HAP-1 (cell line): ENCODE measurements at places on chromosomes 4 and X.

GRCh38 chrX:1419545-1420355, 27.8 kb upstream of the SLC25A6 start:
- no peak for DNase-seq

GRCh38 chr4:87864321-87864720, 31.6 kb downstream of the MEPE start:
- DNase-seq = no peak

DNA sequence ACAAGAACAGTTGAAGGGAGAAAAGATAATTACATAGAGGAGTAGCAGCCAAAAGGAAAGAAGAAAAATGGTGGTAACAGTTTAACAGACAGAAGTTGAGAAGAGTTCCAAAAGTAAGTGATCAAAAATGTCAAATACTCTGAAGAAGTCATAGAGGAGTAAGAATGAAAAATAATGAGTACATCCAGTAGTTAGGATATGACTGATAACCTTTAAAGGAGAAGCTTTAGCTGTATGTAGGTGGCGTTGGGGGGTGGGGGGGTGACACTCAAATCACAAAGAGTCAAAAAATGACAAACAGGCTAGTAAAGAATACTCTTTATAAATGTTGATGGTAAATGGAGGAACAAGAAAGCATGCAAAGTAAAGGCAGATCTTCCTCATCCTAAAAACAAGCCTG, 40.6 kb downstream of the RAB33A start:
- no peak for DNase-seq

DNA sequence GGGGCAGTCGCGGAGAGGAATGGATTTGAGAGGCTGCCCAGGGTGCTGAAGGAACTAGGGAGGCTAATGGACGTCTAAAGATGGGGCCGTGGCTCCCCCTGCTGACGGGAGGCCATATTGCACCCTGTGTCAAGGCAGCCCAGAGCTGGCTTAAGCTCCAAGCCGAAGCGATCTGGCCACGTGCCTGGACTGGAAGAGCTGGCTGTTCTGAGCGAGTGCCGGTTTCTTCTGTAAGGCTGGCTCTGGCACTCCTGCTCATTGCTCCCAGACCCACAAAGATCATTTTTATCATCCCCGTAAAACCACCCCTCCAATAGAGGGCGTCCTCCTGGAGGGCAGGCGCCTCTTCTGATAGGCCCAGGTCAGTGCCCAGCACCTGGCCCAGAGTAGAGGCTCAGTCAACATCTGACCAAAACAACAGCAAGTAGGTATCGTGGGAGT, 5.6 kb downstream of the PNCK start:
- peak; percentile 96 for DNase-seq

DNA sequence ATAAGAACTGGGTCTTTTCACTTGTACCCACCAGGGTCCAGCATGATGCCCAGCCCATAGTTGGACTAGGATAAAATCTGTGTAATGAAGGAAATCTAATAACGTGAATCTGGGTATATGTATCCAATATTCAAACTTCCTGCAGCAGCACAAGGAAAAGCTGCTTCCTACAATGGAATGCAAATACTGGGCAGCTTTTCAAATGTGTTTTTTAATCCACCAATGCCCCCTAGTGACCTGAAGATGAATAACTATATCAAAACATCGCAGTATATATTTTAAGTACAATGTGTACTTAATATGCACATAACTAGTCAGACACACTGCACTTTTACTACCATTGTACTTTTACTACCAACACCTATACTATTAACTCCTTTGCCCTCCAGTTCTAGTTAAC, 5.3 kb downstream of the APOO start:
- DNase-seq = peak; percentile 26

DNA sequence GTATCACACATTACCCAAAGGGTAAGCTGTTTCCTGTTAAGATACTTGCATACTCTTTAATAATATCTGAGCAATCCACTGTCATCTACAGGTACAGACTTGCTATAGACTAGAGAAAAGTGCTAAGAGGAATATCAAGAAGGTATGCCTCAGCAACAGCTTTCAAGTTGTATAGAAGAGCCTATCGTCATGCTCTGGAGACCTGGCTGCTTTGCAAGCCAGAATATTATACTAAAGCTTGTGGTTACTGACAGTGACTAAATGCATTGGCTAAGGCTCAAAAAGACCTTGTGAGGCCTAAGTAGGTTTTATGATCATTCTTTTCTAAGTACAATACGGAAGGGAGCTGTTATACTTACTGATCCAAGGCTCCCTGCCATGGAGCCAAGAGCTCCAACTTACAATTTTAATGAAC, 11.3 kb downstream of the LAMP2 start:
- peak; percentile 41 for DNase-seq

- no peak for DNase-seq
Measured at GRCh38 chr4:55356991-55357461, 11.0 kb downstream of the SRD5A3 start.

DNA sequence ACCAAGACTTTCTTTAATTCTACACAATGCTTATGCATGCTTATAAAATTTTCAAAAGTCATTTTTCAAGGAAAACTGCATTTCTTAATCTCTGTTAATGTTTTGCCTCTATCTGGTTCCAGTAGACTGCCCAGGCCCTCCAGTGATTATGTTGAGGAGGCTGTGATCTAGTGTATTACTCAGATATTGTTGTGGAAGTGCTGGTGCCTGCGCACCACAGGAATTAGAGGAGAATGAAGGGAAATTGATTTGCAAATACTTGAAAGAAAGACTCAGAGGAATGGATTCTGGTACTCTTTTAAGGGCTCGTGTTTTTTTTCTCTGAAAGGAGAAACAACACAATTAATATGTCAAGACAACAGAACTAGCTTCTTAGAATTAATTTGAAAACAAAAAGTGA, 1015.1 kb downstream of the RPA4 start:
- DNase-seq = no peak

GRCh38 chrX:22121161-22121560, 89.0 kb downstream of the PHEX start:
- no peak for DNase-seq

DNA sequence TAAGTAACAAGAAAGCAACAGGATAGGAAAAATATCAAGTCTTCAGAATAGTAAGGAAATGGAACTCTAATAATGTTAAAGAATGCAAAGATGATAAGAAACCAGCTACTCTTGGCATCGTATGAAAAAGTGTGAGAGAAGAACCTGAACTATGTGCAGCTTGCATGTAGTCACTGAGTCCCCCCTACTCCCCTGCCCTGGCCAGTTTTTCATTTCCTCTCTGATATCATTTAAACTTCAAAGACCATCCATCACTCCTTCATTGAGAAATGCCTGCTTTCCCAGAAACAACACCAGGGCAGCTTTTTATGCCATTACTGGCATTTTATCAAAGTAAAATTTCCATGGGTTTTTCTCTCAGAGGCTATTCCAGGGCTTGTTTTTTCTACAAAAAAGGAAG, 28.1 kb downstream of the INPP4B start:
- DNase-seq = no peak

DNA sequence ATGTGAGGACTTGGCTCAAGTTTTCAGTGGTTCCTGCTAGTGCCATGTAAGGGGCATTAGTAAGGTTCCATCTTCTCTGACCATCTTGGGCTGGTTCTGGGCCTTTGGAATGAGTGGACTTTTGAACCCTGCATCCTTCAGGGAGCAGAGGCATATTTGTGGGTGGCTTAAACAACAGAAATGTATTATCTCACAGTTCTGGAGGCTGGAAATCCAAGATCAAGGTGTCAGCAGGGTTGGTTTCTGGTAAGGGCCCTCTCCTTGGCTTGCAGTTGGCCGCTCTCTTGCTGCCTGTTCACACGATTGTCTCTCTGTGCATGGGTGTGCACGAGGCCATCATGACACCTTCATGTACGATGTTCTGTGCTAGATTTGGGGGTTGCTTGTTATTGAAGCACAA, 21.3 kb downstream of the CCKAR start:
- DNase-seq = no peak

DNA sequence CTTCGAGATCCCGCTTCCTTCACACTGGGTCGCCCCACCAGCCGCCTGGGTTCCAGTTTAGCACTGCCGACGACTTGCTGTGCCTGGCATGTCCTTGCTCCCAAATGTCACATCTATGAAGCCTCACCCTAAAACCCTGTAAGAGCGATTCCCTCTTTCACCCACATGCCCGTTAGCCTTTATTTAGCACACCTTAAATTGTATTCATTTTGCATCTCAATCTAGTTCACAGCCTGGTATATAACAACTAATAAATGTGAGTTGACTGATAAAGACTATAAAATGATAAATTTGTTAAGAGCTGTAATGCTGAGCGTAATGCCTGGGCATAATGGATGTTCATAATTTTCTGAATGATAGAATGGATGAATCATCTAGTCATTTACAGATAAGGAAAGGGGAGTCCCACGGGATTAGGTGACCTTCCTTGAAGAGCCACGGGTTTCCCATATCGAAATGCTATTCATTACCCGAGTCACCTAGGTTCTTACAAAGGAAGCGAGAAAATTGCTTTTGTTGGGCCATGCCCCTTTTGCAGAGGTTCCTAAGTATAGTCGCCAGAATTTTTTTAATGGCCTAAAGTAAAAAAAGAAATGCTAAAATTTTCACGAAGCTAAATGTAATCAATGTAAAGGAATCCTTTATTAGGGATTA, 1.1 kb upstream of the AP1S2 start:
- no peak for DNase-seq

DNA sequence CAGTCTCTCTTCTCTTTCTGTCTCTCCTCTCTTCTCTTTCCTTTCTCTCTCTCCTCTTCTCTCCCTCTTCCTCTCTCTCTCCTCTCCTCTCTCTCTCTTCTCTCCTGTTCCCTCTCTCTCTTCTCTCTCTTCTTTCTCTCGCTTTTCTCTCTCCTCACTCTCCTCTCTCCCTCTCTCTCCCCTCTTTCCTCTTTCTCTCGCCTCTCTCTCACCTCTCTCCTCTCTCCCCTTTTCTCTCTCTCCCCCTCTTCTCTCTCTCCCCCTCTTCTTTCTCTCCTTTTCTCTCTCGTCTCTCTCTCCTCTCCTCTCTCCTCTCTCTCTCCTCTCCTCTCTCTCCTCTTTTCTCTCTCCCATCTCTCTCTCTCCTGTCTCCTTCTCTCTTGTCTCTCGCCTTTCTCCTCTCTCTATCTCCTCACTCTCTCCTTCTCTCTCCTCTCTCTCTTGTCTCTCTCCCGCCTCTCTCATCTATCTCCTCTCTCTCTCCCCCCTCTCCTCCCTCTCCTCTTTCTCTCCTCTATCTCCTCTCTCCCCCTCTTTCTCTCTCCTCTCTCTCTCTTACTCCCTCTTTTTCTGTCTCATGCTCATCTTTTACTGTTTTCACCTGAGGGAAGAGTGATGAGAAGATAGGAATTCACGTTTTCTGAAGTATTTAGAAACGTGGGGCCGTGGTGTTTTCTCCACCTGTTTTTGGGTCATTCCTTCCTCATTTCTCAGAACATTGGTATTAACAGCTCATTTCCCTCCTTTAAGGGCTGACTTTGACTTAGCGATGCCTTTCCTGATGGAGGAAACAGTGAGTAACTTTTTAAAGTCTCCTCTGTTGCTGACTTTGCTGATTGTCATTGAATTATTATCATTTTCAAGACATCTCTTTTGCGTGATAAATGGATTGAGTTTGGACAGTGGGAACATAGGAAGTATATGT, 80.6 kb upstream of the CD99 start:
- peak; percentile 5 for DNase-seq

- DNase-seq = no peak
Measured at GRCh38 chr4:4417886-4418285, 31.0 kb downstream of the NSG1 start.

DNA sequence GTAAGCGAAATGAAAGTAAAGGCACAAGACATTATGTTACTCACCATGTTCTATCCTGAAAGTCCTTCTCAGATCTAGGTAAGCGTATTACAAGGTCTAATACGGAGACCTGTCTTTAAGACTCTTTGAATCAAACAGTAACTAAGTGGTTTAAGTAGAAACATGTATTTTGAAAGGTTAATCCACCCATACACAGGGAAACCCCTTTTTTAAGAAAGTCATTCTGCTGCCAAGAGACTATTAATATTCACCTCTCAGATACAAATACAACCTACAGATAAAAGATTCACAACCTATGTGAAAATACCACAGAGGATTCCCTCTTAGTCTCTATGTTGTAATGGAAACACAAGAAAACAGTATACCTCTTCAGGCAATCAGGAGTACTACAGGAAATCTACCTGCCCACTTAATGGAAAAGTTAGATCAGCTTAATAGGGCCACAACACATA, 63.2 kb upstream of the TNIP3 start:
- no peak for DNase-seq

DNA sequence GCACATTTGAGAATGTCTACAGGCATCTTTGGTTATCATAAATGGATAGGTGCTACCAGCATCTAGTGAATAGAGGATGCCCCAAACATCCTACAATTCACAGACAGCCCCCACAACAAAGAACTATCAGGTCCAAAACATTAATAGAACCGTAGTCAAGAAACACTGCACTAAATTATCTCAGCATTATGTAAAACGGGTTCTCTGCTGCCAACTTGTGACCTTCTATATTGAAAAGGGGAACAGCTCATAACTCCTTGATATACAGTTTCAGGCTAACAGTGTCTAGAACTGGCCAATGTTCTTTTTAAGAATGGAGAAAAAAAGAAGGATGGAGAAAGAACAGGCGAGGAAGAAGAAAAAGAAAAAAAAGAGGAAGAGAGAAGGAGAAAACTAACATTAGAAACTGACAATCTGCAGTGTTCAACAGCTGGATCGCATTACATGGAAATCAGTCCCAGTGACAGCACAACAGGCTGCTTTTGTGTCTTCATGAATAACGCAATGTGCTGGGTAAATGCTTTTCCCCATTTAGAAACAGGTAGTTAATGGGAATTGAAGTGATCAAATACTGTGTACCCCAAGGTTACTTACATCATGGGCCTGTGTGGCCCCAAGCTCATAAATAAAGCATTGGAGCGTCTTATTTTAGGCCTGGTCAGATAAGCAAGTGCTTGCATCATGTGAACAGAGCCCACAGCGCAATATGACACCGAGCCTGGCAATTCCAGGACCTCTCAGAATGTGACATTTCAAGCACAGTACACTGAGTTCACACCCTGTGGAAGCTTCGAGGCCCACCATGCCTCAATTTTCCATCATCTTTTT, 339.5 kb downstream of the DHX15 start:
- no peak for DNase-seq

- no peak for DNase-seq
Measured at GRCh38 chrX:40298572-40299479, 201.1 kb upstream of the BCOR start.

- DNase-seq = no peak
Measured at GRCh38 chrX:148501386-148502066, 1.1 kb downstream of the AFF2 start.
